ENCODE measurements at places on chromosomes 4 and X.

DNA sequence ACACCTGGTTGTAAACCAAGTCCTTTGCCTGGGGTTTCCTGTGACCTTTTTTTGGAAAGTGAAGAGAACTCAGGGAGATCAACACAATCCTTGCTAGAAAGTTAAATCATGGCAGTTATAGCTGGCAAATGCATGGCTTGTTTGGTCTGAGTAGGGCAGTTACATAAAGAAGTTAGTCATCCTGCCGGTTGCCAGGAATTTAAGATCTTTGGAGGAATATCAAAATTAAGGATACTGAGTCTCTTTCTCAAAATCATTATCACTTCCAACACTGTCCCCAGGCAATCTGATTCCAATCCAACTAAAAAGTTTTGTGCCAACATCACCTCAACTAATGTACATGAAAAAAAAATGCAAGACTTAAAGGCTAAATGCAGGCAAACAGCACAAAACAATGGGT lies 40.3 kb downstream of the C4orf54 start:
- DNase-seq, result no peak

DNA sequence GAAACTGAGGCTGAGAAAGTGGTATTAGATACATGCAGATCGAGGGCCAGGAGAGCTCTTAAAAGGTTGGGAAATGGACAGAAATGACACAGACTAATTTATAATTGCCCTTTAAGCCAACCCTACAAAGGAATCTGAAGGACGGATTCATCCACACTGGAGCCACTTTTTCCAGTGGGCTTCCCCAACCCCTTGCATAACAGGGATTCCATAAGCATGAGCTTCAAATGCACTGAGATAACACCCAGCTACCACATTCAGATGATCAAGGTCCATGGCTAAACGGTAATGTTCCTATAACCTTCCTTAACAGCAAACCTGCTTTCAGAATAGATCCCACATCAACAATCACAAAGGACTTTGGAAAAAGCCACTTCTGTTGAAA lies 34.2 kb downstream of the PLAC1 start:
- no peak for DNase-seq

- DNase-seq, result no peak
These were observed 19.4 kb downstream of the LYAR start for GRCh38 chr4:4270529-4270928.

GRCh38 chr4:4394644-4395043 lies 7.7 kb downstream of the NSG1 start:
- DNase-seq, result no peak

- no peak for DNase-seq
These were observed 121.9 kb downstream of the KCTD8 start for GRCh38 chr4:44326741-44327140.

GRCh38 chr4:38804654-38805295 lies at the start of gene TLR1:
Gene TLR1 (minus strand): TSS chr4:38804791. CDS start chr4:38798831, 5,960 bp downstream.
- DNase-seq, result no peak

GRCh38 chrX:13374364-13374763 lies 54.5 kb upstream of the ATXN3L start:
- DNase-seq, result no peak

DNA sequence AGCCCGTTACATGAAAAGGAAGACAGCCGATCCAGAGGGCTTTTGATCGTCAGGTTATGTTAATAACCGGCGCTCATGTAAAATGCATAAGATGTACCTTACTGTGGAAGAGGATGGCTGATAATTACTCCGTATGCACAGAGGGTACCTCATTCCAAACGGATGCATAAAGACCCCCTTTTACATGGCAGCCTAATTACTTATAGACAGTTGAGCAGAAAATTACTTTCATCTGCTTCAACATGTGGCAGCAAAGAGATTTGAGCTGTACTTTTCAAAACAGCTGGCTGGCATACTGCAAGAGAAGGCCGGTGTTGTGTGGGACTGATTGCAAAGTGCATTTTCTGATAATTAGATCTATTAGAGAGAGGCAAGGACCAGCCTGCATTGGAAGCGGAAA lies 103.4 kb downstream of the SHOX start:
- DNase-seq, result no peak

- DNase-seq, result no peak
These were observed 3.9 kb upstream of the ELF4 start for GRCh38 chrX:130114141-130114588.

- no peak for DNase-seq
These were observed 40.9 kb upstream of the EOLA2 start for GRCh38 chrX:149979126-149979644.

DNA sequence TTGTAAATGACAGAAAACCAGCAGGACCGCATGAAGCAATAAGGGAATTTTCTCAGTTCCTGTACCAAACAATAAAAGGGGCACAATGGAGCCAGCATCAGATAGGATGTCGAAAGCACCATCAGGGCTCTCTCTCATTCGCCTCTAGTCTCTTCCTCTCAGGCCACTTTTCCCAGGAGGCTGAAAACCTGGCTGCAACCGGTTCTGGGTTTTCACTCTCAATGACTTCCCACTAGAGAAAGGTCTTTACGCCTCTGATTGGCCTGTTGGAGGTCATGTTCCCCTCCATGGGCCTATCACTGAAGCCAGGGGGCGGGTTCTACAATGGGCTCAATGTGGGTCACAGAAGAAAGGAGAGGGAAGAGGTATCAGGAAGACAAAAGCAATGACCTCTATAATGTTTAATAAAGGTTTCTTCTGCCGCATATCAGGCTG lies 29.3 kb downstream of the ZNF827 start:
- DNase-seq, result no peak

DNA sequence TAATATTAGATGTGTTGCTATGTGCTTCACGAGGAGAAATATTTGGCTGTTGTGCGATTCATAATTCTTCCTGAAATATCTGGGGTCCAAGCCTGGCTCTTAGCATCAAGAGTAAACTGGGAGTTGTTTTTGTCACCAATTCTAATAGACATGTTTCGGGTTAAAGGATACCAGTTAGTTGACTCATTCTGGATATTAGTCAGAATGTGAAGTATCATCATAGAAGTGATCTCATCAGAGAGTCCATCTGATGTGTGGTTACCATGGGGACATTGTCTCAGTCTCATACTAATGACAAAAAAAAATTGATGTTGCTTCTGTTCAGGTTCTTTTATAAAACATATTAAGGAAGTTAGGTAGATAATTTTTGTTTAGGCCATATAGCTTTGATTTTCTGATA lies 57.2 kb upstream of the MTMR1 start:
- DNase-seq, result no peak

GRCh38 chrX:74550295-74550802 lies 64.1 kb downstream of the RLIM start:
- peak; percentile 50 for DNase-seq

DNA sequence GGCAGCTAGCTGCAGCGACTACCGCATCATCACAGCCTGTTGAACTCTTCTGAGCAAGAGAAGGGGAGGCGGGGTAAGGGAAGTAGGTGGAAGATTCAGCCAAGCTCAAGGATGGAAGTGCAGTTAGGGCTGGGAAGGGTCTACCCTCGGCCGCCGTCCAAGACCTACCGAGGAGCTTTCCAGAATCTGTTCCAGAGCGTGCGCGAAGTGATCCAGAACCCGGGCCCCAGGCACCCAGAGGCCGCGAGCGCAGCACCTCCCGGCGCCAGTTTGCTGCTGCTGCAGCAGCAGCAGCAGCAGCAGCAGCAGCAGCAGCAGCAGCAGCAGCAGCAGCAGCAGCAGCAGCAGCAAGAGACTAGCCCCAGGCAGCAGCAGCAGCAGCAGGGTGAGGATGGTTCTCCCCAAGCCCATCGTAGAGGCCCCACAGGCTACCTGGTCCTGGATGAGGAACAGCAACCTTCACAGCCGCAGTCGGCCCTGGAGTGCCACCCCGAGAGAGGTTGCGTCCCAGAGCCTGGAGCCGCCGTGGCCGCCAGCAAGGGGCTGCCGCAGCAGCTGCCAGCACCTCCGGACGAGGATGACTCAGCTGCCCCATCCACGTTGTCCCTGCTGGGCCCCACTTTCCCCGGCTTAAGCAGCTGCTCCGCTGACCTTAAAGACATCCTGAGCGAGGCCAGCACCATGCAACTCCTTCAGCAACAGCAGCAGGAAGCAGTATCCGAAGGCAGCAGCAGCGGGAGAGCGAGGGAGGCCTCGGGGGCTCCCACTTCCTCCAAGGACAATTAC lies 1.4 kb downstream of the AR start:
- DNase-seq, result no peak

DNA sequence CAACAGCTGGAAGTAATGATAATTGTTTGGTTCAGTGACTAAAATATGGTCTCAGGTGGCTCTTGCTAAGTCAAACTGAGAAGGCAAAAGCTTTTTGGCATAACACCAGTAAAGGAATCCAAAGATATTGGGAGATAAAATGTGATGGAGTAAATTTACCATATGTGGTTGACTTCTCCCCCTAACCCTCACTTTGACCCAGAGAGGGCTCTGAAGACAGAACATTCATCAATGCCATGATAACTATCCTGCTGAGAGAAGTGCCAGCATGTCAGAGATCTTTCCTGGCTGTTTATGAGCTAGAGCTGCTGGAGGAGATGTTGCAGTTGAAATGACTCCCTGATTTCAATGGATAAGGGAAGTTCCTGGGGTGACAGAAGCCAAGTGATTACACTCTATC lies 213.4 kb downstream of the SPCS3 start:
- DNase-seq, result no peak

- DNase-seq, result no peak
These were observed 916 bp downstream of the MXRA5 start for GRCh38 chrX:3345281-3346191.

DNA sequence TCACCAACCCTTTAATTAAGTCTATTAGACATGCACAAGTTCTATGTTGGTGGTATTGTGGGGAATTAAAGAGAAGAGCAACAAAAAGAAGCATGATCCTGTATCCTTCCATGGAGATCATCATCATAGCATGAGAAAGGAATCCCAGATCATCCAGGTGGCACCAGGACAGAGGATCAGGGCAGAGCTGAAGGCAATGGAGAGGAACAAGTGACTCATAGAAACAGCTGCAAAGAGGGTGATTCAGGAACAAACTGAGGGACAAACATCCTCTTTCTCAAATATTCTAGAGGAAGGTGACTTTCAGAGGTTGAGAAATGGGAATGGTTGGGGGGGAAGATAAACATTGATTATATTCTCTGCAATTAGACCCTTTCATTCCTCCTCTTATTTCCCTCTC lies 105.5 kb upstream of the OTUD4 start:
- no peak for DNase-seq

DNA sequence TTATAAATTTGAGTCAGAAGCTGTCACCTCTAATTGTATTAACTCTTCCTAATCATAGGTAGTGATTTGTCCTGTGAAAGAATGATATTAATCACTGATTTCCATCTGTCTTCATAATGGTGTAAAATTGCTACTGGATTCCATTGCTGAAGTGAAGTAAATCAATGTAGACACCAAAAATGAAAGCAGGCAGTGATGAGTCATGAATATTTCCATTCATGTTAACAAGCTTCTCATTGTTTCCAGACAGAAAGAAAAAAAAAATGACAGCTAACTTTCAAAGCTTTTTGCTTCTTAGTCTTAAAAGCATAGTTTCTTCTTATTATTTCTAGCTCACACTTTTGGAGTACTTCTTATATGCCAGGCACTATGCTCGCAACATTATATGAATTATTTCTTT lies 21.5 kb downstream of the FAM114A1 start:
- no peak for DNase-seq

GRCh38 chr4:98586291-98586961 lies 72.0 kb downstream of the TSPAN5 start:
- no peak for DNase-seq

GRCh38 chrX:132375941-132376340 lies 112.9 kb downstream of the MBNL3 start:
- DNase-seq, result no peak

DNA sequence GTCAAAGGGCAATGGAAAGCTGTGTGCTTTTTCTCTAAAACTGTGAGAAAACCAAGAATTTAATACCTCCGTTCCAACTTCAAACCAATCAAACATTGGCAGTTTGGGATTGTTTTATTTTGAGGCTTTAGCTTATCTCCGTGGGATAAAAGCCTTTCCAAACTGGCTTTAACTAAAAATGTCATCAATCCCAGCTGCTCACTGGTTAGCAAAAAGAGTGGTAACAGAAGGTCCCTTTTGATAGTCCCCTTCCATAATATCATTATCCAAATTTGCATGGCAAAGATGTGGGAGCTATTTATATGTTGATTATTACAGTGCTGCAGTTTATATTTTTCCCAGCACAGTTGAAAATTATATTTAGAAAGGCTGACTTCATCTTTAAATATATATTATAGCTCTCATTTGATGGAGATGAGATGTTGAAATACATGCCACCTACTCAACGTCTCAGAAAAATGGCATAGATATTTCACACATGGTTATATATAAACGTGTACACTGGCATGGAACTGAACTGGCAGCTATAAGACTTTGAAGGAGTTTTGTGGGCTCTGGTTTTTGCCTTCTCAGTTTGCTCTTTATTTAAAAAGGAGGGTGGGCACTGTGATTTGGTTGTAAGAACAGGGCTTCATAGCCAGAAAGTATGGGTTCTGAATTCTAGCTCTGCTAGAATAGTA lies 707.1 kb upstream of the SLIT2 start:
- no peak for DNase-seq

- DNase-seq, result no peak
These were observed 36.0 kb downstream of the CXCL8 start for GRCh38 chr4:73776321-73776729.

DNA sequence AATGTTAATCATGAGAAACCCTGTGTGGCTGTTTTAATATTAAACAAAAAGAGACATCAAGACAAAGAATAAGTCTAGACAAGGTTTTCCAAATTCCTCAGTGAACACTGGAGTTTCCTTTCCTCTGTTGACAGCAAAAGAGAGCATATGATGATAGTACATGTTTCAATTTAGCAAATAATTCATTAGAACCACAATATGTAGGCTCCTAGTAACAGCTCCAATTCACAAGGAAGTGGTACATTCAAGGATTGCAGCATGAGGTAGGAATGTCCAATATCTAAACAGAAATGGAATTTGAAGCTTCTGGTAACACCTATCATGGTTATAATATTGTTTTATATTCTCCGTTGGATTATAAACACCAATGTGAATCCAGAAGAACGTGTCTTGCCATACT lies 203.8 kb upstream of the TECRL start:
- no peak for DNase-seq

GRCh38 chr4:161010227-161010626 lies 1153.6 kb downstream of the FSTL5 start:
- DNase-seq, result no peak

- no peak for DNase-seq
These were observed 2.2 kb upstream of the PLXNB3 start for GRCh38 chrX:153761863-153762262.

- peak; percentile 49 for DNase-seq
These were observed 8.1 kb downstream of the RTL5 start for GRCh38 chrX:72123471-72124185.

DNA sequence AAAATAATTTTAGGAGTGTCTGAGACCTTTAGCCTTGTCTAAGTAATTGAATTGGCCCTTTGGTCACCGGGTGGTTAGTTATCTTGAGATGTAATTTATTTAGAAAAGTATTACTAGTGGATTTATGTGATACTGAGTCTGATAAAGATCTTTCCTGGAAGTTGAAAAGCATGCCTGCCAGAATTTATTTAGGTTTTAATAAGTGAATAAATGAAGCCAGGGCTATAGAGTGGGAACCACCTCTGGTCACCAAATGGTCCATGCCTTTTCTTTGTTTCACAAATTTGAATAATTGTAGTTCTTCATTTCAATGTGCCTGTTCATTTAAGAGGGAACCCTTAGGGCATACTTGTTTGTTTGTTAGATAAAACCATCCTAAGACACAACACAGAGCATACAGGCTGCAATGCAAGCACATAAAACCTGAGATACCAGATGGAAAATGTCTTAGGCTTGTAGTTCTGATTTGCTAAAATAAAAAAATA lies 627.8 kb downstream of the ADGRL3 start:
- no peak for DNase-seq

- DNase-seq, result no peak
These were observed 1390.2 kb downstream of the C4orf33 start for GRCh38 chr4:130486186-130486585.

Data from DMS79 treated with DMSO at 0.1 percent for 48 hours (cell line).